Fibroblast of the aortic adventitia (primary cell): ENCODE measurements at places on chromosomes 11 and 22. TPM values are rescaled to one million over a fixed set of nuclear protein-coding genes. Genes with fewer than 3 reads are reported as not detected.

GGTLC3 gene
- total RNA-seq: not detected in 2 replicates

CBLIF gene
- not detected in 2 replicates for total RNA-seq

SEC14L2 gene
- total RNA-seq: 5.8 and 14.8 TPM in 2 replicates

GRM5 gene
- under 0.01 TPM in 1 of 2 replicates, not detected in the other for total RNA-seq

TSPAN32 gene
- under 0.01 and 0.33 TPM in 2 replicates for total RNA-seq

BARX2 gene
- total RNA-seq: not detected in 2 replicates

CALCA gene
- total RNA-seq: not detected in 2 replicates

OR52E8 gene
- not detected in 2 replicates for total RNA-seq

PTPRJ gene
- total RNA-seq: 6.6 and 11.0 TPM in 2 replicates

WBP2NL gene
- total RNA-seq: 0.18 and 1.6 TPM in 2 replicates

OR6A2 gene
- total RNA-seq: 0.27 and 0.33 TPM in 2 replicates

NCR3LG1 gene
- total RNA-seq: 4.6 and 11.7 TPM in 2 replicates

NEFH gene
- total RNA-seq: 0.49 and 0.54 TPM in 2 replicates

MAP6 gene
- total RNA-seq: 3.4 and 10.0 TPM in 2 replicates

UBE2L6 gene
- 30.6 and 41.1 TPM in 2 replicates for total RNA-seq

H19 gene
- total RNA-seq: 80.9 and 1,460 TPM in 2 replicates

SNX19 gene
- total RNA-seq: 122 and 133 TPM in 2 replicates

PLA2G3 gene
- total RNA-seq: 0.08 and 0.09 TPM in 2 replicates

ALX4 gene
- total RNA-seq: not detected in 2 replicates
